ENCODE measurements at places on chromosomes 7 and 10.

- no peak for DNase-seq
Observed at GRCh38 chr10:63657761-63658160, 136.6 kb downstream of the REEP3 start.

DNA sequence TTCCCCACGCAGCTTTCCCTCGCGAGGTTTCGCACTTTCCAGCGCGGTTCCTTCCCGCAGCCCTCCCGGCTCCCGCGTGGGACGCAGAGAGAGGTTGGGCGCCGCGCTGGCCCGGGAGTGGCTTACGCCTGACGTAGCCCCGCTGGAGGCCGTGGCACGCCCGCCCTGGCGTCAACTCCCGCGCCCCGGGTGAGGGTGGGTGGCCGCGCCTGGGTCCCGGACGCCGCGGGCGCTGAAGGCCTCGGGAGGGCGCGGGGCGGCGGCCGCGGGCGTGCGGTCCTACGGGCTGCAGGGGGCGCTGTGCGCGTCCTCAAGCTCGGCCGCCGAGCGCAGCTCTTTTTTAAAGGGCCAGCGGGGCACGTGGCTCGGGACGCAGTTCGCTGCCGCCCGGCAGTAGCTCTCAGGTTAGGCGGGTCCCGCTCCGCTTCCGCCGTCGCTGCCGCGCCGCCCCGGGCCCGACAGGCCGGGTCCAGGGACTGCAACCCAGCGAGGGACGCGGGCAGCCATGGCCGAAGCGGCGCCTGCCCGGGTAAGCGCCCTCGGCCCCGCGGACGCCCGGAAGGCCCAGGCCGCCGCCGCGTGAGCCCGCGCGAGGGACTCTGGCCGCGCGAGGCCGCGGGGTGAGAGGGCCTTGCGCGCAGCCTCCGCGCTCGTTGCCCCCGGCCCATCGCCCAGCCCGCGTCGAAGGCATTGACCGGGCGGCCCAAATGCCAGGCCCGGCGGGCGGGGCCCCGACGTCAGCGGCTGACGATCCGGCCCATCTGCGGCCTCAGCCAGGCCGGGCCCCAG lies at the start of gene ZNF783:
TSS of gene ZNF783 (plus strand) at position 368 of the 789 bp plus-strand sequence. CDS start at position 506, 138 bp downstream.
- DNase-seq = peak; percentile 90

DNA sequence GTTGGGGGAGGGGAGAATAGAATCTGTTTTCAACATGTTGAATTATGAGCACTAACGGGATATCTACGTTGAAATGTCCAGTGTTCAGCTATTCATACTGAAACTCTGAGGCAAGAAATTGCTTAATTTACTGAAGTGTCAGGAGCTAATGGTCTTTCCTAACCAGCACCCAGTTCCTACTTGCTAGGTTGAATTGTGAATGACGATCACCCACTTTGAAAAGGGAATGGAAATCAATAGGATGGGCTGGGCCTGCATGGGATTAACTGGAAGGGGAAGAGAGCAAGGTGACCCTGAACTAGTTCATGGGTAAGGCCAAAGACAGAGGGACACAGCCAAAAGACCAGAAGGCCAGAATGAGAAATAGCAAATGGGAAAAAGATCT lies 51.3 kb downstream of the HIPK2 start:
- DNase-seq = no peak

DNA sequence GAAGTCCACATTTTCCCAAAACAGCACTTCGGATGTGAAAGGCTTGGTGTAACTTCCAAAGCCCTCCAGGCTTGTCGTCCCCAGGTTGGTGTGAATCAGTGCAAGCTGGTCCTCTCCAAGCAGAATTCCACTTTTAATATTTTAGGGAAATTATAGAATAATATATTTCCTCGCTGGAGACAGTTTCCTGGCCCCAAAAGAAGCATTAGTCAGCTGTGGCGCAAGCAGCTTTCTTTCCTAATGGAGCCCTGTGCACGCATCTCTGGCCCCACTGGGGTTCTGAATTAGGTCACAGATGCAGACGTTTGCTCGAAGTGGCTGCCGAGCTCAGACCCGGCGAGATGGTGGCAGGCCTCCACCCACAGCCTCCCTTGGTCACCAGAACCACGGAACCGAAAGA lies 33.3 kb upstream of the MNX1 start:
- DNase-seq = no peak

DNA sequence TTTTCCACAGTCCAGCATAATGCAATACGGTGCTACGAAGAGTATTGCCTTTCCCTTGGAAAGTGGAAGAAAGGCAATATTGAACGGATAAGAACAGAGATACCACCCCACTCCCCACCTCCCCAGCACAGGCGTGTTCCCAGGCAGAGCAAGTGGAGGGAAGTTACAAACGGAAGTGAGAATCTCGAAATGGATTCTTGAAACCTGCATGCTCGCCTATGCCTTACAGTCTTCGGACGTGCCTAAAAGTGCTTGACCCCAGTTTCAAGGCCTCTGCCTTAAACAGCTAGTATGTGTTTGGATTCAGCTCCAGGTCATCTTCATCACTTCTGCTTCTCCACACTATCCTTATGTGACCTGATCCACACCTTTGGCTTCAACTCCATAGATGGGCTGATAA lies 35.0 kb upstream of the USP6NL start:
- no peak for DNase-seq

GRCh38 chr10:35642793-35643114 lies 658 bp upstream of the FZD8 start:
- DNase-seq = no peak

DNA sequence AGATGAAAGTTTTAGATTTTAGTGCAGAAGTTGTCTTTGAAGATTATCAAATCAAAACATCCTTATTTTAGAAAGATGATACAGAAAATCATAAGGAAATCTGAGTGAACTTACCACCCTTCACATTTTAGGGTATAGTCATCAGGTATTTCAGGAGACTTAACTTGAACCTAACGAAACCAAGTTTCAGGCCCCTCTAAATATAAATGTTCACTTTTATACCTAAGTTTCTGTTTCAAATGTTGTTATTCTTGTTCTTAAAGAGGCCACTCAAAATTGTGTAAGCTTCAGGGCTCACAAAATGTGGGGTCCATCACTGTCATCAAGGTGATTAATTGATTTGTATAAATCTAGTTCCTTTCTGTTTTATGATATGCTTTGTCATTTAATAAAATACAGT lies 216.2 kb downstream of the KIAA1217 start:
- DNase-seq = no peak

DNA sequence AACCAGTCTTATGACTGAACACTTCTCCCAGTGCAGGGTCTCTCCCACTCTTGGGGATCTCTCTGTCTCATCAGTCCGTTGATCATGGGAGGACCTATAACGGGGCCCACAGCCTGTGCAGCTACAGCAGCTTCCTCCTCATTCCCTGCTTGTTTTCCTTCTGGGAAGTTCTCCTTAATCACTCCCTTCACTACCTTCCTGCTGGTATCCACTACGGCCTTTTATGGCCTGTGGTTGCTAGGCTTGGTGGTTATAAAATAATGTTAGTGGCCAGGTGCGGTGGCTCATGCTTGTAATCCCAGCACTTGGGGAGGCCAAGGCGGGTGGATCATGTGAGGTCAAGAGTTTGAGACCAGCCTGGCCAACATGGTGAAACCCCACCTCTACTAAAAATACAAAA lies 3.5 kb upstream of the ZNF282 start:
- DNase-seq = no peak

GRCh38 chr7:142793156-142793555 lies 22.4 kb downstream of the PRSS2 start:
- no peak for DNase-seq

DNA sequence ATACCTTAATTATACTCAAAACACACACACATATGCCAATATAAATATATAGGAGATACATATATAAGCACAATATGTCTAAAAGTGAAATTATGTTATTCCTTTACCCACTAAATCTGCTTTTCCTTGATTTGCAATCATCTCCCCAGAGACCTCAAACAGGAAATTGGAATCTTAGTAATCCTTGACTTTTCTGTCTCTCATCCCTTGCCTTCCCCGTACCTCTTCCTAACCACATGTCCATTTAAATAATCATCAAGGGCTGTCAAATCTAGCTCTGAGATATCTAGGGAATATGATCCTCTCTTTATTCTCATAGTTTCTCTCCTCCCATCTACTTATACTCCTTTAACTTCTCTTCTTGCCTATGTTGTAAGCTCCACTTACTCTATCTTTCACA lies 336.6 kb downstream of the HGF start:
- DNase-seq = no peak

GRCh38 chr7:44583146-44583865 lies 1.3 kb upstream of the TMED4 start:
- DNase-seq = no peak

- no peak for DNase-seq
Observed at GRCh38 chr7:41538810-41539724, 163.8 kb downstream of the INHBA start.

GRCh38 chr7:2279896-2280295 lies 34.3 kb downstream of the SNX8 start:
- DNase-seq = no peak

- no peak for DNase-seq
Observed at GRCh38 chr10:1200866-1201807, 145.0 kb downstream of the WDR37 start.

DNA sequence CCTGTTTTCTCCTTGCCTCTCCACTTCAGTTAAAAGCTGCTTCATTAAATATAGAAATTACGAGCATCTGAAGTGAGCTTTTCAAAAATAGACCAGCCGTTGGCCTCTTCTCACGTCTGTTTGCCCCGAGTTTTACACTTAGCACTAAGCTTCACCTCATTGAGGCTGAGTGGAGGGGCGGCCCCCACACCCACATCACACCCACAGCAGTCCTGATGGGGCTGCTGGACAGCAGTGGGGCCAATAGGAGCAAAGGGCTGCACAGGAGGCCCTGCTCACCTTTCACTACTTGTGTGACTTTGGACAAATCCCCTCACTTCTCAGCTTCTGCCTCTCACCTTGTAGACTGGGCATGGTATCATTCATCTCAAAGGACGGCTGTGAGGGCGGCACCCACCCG lies 677.8 kb downstream of the SDK1 start:
- no peak for DNase-seq

- no peak for DNase-seq
Observed at GRCh38 chr10:43404704-43405084, 4.3 kb downstream of the HNRNPF start.

GRCh38 chr10:11245095-11245479 lies 227.4 kb downstream of the CELF2 start:
- no peak for DNase-seq

DNA sequence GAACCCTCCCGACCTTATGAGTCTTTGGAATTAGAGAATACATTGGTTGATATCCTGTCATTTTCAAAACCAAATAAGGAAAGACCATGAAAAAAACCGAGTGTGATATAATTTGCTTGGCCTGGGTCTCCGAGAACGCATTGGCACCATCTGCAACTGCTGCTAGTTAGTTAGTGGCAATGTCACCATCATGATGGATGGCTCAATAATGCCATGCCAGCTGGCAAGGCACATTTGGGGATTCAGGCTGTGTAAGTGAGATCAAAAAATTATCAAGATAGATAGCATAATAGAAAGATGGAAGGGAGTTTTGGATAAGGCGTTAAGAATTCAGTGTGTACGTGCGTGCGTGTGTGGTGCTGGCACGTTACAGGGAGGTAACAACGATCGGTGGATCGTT lies 134.7 kb upstream of the TCERG1L start:
- no peak for DNase-seq

- DNase-seq = no peak
Observed at GRCh38 chr7:94368371-94368791, 26.3 kb upstream of the COL1A2 start.

- peak; percentile 86 for DNase-seq
Observed at GRCh38 chr10:133276435-133277201, at the start of gene ADAM8. ADAM8 (minus strand) TSS chr10:133276868; CDS start chr10:133276817, 51 bp downstream.

DNA sequence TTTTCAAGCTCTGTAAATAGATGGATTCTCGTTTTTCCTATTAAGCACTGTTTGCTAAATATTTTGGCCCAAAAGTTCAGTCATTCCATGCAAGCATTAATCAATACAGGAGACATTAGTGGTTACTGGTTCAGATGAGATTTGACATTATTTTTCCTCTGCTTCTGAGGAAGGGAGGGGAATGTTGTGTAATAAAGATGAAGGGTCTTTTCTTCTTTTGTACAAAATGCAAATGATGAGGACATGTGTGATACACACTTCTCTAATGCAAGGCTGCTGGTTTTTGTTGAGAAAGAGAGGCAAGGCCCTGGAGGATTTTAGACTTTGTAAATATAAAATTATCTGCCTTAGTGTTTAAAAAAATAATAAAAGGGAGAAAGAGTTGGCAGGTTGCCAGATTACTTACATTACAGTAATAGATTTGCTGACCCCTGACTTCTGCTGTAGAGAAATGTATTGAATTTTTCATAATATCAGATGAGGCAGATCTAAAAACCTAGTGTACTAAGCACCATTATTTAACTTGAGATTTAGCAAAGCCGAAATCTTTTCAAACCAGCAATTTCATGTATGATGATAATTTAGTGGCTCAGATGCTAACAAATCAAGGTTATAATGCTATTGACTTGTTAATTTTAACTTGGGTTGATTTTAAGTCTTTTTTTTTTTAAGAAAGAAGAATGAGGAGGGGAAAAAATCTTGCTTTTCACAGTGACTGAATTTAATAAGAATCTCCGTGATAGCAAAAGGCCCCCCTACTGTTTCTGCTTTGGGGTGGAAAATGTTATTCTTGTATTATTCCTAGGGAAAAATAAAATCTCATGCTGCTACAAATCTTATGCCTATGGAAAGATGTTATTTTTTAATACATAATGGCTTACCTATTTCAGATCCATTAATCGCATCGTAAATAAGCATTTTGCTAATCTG lies 180.1 kb downstream of the ARID5B start:
- DNase-seq = no peak

DNA sequence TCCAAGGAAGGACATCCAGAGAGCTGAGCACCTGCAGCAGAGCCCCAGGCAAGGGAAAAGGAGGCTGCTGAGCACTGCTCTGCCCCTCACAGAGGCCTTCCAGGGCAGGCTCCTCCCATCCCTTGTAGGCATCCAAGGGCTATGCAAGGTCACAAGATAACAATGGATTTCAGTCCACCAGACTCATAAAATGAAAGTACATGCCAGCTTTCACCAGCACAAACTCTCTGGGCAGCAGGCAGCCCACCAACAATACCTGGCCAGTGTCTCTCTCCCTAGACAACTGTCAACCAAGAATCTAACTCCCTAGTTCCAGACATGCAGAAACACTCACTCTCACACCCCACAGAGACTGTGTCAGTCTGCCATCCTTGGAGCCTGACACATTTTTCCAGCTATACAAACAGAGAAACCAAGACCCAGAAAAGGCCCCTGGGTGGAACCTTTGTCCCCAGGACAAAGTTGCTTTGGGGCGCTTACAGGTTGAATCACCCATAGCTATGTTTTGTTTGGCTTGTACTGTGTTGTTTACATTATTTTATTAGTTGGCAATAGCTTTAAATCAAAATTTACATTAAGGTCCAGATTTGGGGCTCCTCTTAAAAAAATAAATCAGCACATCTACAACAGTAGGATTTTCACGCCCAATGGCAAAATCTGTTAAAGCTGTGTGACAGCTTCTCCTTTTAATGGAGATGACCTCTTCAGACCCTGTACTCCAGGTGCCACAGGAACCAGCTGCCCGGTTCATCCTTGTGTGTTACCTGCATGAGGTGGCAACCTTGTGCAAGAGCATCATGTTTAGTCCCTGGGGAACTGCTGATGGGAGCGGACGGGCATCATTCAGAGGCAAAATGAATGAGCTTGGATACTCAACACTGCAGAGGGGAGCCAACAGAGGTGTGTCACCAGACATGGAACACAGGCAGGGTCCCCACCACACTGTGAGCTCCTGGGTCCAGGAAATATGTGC lies 5.2 kb downstream of the GRID1 start:
- no peak for DNase-seq

Data from activated T-cell treated with anti-CD3 and anti-CD28 coated beads, Interleukin-2, amount 50 U/mL, for 72 hours (primary cell).